ENCODE measurements at places on chromosomes 1 and 21.

GRCh38 chr1:173553312-173553711 lies 49.6 kb downstream of the SLC9C2 start:
- no peak for DNase-seq

DNA sequence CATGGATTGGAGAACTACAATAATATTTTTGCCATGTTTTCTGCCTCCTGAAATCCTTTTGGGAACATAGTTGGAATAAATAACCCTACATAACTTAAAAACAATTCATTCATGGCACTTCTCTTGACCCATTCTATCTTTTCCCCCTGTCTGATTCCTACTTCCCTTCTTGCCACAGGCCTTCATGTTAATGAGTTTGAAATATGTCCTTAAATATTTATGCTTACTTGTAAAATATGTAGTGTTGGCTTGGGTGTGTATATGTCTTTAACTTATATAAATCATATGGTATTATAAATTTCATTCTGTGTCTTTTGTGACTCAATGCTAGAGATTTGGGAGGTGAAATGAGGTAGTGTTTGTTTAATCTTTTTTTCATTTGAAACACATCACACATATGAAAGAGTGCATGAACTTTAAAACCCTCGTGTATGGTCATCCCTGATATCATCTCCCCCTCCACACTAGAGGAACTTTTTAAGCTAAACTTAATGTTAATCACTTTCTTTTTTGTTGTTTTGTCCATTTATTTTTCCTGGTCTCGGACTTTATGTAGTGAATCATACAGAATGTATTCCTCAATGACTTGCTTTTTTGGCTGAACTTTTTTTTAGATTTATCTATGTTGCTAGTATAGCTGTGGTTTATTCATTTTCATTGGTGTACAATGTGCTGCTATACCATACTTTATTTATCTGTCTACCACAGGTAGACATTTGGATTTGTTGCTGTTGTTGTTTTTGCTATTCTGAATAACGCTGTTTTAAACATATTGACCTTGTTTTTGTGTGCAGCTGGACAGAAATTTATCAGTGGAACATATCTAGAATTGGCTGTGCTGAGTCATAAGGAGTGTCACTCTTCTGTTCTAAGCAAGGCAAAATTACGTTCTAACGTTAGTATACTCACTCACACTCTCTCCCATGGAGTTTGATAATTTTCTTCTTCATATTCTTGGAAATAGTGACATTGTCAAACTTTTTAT lies 441.6 kb downstream of the PLPP3 start:
- DNase-seq: no peak

DNA sequence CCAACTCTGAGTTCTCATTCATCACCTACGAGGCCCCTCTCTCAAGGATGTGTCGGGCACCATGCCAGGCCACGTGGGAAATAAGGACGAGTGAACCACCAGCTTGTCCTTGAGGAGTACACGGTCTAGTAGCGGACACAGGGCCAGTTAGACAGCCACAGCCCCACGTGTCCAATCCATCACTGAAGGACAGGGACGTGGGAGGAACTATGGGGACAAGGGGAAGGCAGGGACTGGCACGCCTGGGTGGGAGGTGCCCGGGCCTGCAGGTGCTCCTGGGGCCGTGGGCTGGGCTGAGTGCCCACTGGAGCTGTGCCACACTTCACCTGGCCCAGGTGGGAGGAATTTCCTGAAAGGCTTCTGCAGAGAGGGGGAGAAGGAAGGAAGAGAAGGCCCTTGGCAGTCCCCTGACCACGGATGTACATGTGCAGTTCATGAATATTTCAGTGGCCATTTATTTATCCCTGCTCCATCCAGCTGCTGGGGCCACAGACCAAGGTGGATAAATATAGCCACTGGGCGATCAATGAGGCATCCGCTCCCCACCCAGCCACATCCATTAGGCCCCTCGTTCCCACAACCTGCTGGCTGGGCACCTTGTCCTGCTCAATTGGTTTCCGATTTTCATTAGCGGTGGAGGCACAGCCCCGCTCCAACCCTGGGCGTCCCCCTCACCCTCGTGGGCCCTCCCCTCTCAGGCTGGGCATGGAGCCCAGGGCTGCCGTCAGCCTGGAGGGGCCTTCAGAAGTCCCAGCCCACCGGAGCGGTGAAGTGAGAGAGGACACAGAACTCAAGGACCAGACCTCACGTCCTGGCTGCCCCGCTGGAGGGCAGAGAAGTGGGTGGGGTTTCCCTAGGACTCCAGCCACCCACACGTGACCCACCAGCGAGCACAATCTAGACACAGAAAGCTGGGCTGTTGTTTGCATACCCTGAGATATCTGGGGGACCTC lies 59.5 kb downstream of the CASZ1 start:
- DNase-seq: no peak

DNA sequence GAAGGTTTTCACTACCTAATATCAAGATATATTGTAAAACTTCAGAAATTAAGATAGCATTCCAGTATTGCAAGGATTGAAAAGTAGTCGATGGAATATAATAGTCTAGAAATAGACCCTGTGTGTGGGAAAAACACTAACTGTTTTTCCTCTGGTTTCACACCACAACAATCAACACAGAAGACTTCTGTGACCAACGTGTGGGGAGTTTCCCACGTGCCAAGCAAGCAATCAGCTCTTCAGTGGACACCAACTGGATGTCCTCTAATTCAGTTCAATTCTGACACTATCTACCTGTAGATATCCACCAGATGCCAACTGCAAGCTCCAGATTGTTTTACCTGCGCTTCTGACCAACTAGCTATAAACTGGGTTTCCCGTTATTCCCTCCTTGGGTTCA lies 12.1 kb downstream of the CD244 start:
- DNase-seq: no peak

DNA sequence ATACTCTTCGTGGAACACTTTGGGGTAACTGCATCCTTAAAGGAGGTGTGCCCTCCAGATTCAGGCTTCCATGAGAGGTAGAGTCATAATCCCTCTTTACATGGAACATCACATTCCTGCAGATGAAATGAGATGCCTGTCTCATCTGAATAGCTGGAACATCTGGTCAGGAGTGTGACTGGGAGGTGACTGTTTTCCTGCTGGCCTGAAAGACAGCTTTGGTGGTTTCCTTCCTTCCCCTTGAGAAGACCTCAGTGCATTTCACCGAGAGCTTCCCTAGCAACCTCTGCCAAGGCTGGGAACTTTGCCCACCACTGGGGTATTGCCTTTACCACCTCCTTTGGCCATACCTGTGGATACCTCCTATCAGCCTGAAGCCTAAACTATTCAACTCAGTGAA lies 46.7 kb upstream of the GUCA2A start:
- no peak for DNase-seq

DNA sequence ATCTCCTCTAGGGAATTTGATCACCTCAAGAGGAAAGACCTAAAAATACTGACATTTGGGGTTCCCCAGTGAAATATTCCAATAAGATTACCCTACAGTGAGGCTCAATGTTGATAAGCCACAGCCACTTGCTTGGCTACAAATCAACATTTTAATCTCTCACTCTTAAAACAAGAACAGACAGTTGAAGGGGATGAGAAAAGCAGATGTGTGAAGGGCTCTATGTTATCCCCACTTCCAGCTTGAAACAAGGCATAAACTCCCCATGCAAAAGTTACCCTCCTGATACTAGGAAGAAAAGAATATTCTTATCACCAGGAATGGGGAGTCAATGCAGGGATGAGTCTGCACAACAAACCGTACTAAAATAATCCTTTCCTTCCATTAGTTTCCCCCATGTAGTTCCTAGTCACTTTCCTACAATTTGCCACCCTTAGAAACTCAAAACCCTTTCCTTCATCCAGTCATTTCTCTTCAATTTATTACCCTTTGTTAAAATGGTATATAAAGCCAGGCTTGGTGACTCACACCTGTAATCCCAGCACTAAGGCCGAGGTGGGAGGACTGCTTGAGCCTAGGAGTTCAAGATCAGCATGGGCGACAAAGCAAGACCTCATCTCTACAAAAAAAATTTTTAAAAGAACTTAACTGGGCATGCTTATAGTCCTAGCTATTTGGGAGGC lies 29.5 kb downstream of the LPGAT1 start:
- DNase-seq: no peak

DNA sequence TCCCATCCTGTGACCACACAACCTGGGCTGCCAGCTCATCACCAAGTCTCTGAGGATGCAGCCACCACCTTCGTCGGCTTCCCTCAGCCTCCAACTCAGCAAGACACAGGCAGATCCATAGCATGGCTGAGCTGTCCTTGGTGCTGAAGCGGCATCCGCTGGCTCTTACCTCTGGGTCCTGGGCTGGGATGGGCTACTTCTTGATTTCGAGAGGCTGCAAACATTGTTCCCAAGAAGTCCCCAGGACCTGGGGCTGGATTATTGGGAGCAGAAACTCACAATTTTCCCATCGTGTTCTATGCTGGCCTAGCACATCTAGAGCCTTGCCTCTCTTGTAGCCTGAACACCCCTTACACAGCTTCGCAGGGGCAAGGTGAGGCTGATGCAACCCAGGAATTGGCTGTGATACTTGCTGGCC lies 24.9 kb upstream of the C1QA start:
- DNase-seq: no peak

GRCh38 chr21:34158866-34159835 lies 85.8 kb downstream of the MRPS6 start:
- no peak for DNase-seq

- DNase-seq: no peak
Observed at GRCh38 chr1:230101556-230101955, 34.5 kb downstream of the GALNT2 start.

GRCh38 chr1:78737241-78737640 lies 87.6 kb downstream of the IFI44 start:
- DNase-seq: no peak

GRCh38 chr1:203440771-203441170 lies 34.8 kb upstream of the PRELP start:
- no peak for DNase-seq

DNA sequence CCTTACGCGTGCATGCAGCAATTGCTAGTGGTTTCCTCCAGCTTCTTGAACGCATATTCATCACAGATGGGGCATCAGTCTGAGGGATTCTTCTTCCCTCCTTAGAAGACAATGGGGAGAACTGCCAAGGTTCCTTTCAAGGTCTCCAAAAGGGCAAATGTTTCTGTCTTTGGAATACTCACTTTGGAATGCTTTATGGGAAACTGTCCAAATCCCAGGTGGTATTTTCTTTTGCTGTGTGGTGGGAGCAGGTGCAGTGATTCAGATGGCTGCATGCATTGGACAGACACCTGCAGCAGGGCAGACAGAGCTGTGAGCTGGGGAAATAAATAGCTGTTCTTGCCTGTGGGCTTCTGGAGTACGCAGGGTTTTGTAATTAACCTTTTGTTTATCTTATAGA lies 40.5 kb downstream of the URB2 start:
- no peak for DNase-seq

DNA sequence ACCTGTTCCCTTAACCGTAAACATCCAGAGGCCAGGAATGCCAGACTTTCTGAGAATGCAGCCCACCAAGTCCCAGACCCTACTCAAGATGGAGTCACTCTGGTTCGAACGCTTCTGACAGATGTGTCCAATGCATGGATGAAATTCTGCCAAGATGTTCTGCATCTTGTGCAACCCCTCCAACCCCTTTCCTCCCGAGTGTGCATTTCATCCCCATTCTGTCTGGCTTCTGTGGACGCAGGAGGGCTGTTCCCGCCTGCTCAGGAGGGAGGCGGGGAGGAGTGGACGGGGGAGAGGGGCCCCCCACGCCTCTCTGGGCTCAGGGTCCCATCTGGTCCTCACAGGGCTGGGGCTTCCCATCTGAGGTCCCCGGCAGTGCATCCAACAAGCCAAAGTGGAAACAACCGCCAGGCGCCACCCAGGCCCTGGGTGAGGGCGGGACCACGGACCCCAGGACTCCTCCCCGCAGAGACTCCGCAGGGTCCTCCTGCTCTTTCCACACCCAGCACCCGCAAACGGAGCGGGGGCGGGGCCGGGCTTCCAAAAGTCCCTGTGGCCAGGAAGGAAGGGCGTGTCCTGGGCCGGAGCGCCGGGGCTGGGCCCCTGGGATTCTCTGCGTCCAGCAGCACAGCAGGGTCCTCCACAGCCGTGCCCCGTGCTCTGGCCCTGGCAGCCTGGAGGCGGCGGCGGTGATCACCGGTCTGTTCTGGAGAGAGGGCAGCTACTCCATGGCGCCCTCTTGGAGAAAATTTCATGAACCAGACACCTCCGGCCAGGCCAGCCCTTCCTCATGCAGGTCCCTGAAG lies 27.8 kb upstream of the SUMO3 start:
- peak; percentile 46 for DNase-seq

GRCh38 chr1:157147037-157147436 lies 8.8 kb upstream of the ETV3 start:
- no peak for DNase-seq

DNA sequence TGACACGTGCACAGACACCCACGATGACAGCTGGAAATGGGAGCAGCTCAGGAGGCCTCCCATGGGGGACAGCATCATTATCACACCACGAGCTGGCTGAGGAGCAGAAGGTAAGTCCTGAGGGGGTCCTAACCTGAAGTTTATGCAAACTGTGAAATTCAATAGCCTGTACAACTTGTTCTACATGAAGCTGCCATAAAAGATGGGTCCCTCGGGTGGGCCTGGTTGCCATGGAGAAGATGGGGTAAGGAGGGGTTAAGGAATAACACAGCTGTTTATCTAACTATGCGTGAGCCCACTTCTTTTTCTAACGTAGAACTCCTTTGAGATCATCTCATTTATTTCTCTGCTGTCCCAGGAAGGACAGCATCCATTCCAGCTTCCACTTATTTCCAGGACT lies 163.4 kb upstream of the CD34 start:
- no peak for DNase-seq

DNA sequence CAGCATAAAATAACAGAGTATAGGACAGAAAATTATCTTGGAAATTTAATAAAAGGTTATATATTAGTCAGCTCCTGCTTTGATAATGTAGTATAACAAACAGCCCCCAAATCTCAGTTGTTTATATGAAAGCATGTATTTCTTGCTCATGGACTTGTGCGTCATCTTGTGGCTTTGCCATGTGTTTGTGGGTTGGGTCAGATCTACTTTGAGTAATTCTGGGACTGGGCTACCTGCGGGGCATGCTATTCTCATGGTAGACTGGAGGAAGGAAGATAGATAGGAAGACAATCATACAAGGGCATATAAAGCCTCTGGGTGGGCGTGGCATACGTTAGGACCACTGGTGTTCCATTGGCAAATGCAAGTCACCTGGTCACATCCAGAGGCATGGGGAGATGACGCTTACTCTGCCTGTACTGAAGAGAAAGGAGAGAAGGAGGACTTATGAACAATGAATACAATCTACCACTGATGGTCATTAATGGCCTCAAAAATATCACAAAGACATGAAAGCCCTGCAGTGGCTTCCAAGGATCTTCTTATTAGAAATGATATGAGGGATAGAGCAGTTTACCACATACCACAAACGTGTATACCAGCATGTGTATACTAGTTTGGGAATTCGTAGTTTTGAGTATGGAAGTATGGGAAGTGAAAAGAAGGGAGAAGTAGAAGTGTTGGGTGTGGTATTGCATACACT lies 267.0 kb downstream of the DISC1 start:
- no peak for DNase-seq

GRCh38 chr1:61058483-61059245 lies 23.7 kb upstream of the NFIA start:
- DNase-seq: no peak

DNA sequence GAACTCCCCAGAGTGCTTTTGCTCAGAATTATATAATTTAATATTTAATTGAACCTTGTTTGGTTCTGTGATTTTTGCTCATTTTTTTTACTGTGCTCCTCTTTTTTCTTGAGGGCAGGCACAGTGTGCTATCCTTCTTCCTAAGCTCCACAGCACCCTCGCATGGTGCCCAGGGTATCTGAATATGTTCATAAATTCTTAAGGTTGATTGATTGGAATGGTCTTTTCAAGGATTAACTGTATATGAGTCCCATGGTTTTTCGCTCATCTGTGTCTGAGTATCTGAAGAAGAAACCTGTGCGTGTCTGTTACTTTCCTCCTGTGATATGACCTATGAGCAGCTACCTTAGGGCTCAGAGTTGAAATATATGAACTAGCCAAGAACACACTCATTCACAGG lies 393.7 kb downstream of the HLX start:
- no peak for DNase-seq

All from stimulated activated CD4-positive, alpha-beta T cell treated with anti-CD3 and anti-CD28 coated beads, Interleukin-12 subunit alpha, Interleukin-12 subunit beta, amount 100 ng/mL, for 4 hours (primary cell).